NCI-H2107 (cell line): ENCODE measurements at places on chromosomes 4 and X.

- DNase-seq, result no peak
Observed at GRCh38 chrX:152641996-152642395, 4.3 kb downstream of the GABRQ start.

DNA sequence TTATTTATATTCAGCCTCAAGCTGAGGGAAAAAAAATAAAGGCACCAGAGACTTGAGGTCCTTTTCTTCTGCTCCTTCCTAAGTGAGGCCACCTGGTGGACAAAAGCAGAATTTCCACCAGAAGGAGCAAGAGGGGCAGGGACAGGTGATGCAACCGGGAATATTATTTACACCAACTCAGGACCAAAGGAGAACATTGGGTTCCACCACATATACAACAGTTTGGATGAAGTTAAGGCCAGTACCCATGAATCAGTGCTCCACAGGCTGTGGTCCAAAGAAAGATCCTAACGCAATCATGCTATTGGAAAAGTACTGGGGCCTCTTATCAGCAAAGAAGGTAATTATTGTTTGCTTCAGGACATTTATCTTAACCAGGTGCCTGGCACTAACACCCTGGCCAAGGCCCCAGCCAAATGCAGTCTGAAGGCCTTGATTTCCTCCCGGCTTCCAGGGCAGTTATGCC lies 57.4 kb downstream of the TSC22D3 start:
- DNase-seq, result peak; percentile 50

- DNase-seq, result no peak
Observed at GRCh38 chr4:125985856-125986255, 671.1 kb downstream of the FAT4 start.

DNA sequence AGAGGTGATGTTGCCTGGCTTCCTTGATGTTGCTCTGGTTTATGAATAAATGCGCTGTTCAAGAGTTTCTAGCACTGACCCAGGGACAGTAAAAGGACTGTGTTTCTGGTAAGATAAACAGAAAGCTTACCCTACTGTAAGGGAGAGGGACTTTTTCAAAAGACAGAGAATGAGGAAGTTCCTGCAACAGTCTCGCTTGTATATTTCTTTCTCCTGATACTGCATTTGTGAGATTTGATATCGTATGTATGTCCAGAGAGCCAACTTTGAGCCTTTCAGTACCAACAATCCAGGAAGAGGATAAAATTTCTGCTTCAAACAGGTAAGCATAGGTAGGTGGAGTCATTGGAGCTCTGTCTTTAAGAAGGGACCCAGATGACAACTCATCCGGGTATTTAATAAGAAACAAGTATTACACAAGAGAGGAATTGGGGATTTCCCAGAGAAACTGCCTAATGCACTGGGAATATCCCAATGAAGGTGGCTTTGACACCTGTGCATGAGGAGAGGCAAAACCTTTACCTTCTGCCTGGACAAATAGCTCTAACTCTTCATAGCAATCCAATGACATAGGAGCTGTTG lies 773 bp downstream of the DAPP1 start:
- no peak for DNase-seq

- DNase-seq, result no peak
Observed at GRCh38 chr4:163611182-163611581, 116.7 kb downstream of the TMA16 start.

- no peak for DNase-seq
Observed at GRCh38 chr4:12881945-12882584, 602.1 kb downstream of the RAB28 start.

DNA sequence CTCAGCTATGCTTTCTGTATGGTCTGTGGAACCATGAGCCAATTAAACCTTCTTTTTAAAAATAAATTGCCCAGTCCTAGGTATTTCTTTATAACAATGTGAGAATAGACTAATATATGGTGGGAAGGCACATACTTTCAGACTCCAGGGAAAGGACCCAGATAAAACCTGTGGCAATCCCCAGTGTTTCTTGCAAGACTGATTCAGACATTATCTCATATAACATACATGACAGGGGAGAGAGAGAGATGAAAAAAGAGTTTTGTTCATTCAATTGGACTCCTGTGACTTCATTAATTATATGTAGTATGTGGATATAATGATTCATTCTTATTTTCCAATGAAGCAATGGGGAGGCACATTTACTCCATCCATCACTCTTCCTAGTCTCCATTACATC lies 291.4 kb upstream of the PRKX start:
- no peak for DNase-seq

DNA sequence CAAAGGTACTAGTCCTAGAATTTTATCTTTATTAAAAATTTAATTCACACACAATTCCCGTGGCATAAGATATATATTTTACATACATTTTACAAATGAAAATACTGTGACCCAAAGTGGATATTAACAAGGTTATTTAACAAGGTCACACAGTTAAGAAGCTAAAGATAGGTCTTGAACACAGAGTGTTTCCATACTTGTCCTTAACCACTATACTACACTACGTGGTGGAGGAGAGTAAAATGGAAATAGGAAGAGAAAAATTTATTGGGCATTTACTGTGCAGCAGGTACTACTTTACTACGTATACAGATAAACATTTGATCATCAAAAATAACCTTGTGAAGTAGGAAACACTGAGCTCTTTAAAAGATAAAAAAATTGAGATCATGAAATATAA lies 14.8 kb downstream of the TECRL start:
- no peak for DNase-seq

DNA sequence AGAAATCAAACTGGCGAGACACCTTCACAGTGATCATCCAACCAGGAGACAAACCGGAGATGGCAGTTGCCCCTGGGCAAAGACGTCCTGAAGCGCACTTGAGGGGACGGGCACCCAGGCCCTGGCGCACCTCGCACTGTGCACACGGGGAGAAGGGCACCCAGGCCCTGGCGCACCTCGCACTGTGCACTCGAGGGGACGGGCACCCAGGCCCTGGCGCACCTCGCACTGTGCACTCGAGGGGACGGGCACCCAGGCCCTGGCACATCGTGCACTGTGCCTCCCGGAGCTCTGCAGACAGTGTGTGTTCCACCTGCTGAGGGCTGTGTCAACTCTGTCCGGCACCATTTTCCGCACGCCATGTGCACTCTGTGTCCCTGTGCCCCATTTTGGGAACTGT lies 34.6 kb upstream of the CPLX1 start:
- no peak for DNase-seq

DNA sequence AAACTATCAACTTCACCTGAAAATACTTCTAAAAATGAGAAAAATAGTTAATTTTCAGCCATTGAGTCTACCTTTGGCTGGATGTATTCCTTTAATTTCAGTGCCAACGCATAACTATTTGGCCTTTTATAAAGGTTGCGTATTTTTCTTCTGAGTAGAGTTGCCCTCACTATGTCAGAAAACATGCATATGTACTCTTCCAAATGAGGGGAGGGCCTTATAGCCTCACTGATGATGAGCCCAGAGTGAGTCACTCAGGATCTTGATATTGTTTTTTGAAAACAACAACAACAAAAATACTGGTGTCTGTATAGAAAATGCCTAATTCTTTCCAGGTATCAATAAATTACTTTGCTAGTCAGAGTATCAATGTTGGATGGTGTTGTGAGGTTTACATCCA lies 349.3 kb downstream of the FBXO8 start:
- DNase-seq, result no peak

- DNase-seq, result peak; percentile 13
Observed at GRCh38 chr4:156303708-156304107, 350.0 kb upstream of the CTSO start.

GRCh38 chr4:6402566-6403399 lies 69.6 kb downstream of the PPP2R2C start:
- no peak for DNase-seq

DNA sequence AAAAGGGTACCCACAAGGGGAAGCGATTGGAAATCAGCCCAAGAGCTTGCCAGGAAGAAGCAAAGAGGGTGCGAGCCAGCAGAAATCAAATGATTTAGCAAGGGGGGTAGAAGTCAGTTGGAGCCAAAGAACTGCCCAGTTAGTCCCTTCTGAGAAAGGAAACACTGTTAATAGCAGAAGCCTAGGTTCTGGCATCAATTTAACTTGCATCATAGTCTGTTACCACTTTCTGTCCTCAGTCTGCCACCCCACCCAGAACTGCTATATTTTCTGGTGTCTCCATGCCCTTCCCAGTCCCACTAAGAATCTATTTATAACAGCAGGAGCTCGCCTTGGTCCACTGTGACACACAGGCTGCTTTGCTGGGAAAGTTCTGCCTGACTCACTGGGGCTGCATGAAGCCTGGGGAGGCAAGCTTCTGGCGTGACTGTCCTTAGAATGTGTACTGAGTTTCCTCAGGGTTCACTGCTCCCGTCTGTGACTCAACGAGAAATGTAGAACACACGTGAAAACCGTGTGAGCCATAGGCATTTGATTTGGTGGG lies 157.8 kb upstream of the TTC29 start:
- no peak for DNase-seq

- DNase-seq, result no peak
Observed at GRCh38 chr4:41744572-41745291, 3.8 kb downstream of the PHOX2B start.

DNA sequence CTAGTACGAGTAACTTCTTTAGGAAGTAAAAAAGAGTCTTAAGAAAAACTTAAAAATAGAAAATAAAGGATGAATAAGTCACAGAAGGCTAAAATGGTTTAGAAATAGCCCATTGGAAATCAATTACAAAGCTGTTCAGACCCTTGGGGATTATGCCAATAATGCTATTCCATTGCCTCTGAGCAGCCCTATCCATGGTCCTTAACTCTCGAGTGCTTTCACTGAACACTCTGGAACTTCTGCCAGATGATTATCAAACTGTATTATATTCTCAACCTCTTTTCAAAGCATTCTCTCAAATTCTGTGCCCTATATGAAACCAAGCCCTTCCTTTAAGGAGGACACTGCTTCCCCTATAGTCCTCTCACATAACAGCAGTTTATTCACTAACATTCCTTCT lies 17.0 kb downstream of the SLC9B1 start:
- DNase-seq, result no peak

DNA sequence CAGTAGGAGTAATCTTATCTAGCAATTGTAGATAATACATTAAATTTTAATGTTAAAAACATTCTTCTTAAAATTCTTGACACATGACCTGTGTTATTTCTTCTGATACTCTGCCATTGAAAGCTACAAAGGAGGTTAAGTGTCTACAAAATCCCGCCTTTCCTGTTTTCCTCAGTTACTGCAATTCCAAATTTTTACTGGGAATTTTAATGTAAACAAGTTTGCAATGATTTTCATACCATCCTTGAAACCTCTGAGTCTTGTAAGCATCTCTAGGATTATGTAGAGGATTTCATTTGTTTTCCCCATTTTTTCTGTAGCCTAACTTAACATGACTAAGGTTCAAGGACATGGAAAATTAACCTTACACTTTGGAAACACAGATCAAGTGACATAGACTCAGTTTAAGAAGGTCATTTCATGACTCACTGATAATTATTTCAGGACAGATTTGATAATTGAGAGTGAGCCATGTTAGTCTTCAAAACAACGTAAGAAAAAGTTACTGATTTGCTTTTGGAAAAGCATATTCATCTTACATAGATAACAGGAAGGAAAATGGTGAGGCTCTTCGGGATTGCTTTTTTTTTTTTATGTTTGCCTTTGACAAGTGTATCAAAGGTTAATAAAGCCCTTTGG lies 39.6 kb upstream of the PDLIM5 start:
- no peak for DNase-seq

DNA sequence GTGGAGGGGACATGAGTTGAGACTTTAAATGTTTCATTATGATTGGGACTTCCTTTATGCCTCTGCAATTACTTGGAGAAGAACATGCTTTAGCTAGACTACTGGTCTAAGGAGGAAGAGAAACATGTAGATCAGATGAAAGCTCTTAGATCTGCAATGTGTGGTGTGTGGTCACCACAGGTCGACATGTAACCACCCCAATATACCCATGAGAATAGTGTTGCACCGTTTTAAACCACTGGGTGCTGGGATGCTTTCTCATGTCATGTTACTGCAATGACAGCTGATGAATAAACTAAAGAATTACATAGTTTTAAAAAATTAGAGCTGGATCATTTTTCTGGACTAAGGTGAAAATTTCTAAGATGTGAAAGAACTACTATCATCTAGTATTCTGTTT lies 1039.7 kb downstream of the RAPGEF2 start:
- DNase-seq, result no peak

DNA sequence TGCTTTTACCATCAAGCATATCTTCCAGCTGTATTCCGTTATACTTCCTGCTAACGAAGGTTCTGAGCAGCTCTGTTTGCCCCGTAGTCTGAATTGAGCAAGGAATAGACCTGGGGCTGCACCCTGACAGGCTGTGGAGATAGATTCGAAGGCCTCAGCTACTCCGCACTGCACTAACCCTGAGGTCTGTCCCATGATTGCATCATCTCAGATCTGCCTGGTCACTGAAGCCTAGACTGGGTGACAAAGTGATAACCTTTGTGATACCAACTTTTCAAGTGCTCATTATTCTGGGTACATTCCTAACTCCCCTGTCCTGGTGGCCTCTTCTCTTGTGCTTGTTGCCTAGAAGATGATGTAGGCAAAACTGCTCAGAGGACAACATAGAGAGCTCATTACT lies 29.9 kb upstream of the PGRMC1 start:
- no peak for DNase-seq

DNA sequence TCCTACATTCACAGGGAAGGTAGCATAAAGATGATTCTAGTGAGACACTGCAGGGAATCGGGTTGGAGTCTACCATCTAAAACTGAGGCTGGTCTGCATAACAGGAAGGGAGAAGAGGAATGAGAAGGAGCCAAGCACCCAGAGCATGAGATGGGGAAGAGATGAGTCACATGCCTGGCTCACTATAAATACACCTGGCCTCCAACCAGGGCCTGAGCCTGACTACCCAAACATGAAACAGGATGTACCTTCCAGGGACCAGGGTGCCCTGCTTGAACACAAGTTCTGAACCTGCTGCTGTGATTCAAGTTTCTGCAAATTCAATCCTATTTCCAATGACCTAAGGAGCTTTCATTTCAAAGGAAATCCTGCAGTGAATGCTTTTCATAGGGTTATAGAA lies 24.9 kb downstream of the CD99L2 start:
- DNase-seq, result no peak

- DNase-seq, result no peak
Observed at GRCh38 chr4:74855879-74856278, 61.6 kb upstream of the BTC start.

- no peak for DNase-seq
Observed at GRCh38 chrX:130402208-130402684, 459 bp downstream of the RBMX2 start.

- DNase-seq, result no peak
Observed at GRCh38 chr4:86819561-86819960, 29.6 kb downstream of the SLC10A6 start.

- DNase-seq, result no peak
Observed at GRCh38 chrX:68988865-68989264, 160.0 kb downstream of the EFNB1 start.

GRCh38 chrX:24149351-24150050 lies at the start of gene ZFX:
TSS of gene ZFX (plus strand) at chrX:24149729. CDS start at chrX:24172743, 23,014 bp downstream.
- no peak for DNase-seq

- no peak for DNase-seq
Observed at GRCh38 chr4:147828331-147828905, 96.5 kb downstream of the ARHGAP10 start.
